ENCODE measurements at places on chromosomes 2 and 18.

GRCh38 chr2:190179754-190180312 is 117.3 kb upstream of the MSTN start:
- DNase-seq = no peak

- no peak for DNase-seq
Observed at GRCh38 chr2:58834404-58834803, 593.3 kb upstream of the FANCL start.

DNA sequence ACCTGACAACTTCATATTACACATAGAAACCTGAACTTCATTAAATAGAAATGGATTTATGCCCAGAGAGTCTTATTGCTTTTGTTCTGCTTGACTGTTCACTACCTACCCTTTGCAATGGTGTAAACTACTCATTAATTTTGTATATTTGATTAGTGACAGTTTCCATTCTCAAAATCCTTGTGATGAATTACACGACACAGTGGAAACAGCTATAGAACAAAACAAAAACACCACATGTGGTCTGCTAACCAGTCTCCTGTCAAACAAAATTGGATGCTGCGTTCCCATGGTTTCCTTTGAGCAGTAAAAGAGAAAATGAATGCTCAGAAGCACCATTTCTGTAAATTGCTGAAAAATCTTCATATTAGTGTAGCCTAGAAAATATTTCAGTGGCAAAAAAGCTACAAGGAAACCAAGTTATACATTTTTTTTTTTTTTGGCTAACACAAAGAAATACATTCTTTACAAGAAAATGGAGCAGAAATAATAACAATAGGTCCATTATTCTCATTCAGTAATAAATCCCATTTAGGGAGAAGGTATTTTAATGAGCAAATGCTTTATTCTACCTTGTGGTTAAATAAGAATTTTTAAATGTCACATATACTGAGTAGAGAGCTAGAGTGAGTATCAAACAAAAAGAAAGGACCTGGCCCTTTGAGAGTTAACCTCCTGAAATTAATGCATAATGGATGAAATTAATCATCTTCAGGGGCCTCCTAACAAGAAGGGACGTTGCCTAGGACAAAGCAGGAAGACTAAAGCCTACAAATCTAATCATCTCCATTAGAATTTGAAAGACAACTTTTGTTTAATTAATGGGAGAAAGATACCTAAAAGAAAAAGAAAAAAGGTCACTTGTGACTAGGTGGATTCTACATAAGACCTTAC is 355.1 kb upstream of the ZC3H15 start:
- no peak for DNase-seq

DNA sequence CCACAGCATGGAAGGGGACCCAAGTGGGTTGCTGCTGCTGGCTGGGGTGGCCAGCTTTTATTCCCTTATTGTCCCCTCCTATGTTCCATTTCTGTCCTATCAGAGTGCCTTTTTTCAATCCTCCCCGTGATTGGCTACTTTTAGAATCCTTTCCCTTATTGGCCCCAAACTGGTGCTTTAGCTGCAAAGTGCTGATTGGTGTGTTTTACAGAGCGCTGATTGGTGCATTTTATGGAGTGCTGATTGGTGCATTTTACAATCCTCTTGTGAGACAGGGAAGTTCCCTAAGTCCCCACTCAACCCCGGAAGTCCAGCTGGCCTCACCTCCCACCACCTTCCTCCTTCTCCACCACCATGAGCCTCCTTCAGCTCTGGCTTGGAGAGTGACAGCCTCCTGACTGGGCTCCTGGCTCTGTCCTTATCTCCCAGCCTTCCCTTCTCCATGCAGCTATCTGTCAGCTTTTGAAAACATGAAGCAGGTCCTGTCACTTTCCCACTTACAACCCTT is 20.7 kb upstream of the PLB1 start:
- DNase-seq = no peak

GRCh38 chr2:72678024-72678423 is 147.8 kb downstream of the EXOC6B start:
- DNase-seq = no peak

DNA sequence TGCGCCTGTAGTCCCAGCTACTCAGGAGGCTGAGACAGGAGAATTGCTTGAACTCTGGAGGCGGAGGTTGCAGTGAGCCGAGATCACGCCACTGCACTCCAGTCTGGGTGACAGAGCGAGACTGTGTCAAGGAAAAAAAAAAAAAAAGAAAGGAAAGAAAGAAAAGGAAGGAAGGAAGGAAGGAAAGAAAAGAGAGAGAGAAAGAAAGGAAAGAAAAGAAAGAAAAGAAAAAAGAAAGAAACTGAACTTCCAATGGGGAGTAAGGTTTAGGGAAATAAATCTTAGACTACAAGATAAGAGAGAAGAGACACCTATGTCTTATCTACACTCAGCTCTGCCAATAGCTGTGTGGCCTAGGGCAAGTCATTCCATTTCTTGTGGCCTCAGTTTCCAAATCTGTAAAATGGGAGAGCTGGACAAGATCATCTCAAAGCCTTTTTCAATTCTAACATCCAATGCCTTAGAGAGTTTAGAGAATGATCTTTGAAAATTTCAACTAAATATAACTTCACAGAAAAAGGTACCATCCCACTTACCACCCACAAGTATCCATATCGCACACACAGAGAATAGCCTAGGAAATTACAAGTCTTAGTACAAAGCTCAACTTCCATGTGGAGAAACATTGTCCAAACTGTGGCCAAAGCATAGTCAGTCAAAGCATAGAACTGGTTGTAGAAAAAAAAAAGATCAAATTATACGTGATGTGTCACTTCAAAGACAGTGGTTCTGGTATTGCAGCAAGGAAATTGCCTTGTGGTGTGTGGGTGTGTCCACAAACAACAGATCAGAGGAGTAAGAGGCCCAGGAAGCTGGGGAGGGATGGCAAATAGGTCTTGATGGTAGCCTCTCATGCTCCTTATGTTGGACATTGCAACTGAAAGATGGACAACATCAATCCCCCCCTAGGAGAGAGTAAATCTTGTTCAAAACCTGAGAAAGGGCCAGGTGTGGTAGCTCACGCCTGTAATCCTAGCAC is 42.4 kb downstream of the SLC14A2 start:
- DNase-seq = no peak

DNA sequence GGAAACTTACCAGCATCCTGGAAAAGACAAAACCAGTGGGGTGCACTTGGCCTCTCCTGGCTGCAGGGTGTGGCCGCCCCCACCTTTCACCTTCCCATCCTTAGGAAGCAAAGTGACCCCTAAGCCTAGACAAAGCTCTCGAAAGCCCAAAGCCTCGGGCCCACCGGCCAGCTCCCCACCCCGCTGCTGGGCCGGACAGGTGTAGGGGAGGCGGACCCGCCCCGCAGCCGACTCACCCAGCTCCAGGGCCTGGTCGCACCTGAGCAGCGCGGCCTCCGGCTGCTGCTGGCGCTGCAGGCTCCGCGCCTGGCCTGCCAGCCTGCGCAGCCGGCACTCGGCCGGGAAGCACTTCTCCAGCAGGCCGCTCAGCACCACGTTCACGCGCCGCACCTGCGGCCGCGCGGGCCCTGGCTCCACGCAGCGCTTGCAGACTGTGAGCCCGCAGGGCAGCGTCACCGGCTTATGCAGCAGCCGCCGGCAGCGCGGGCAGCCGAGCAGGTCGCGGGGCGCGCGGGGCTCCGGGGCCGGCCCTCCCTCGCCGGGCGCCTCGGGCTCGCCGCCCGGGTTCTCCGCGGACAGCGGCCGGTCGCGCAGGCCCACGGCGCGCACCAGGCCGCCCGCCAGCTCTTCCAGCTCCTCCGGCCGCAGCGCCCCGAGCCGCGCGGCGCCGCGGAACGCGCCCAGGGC is 979 bp downstream of the LONRF2 start:
- DNase-seq = no peak

- DNase-seq = no peak
Observed at GRCh38 chr2:190986221-190986953, 27.6 kb downstream of the STAT1 start.

- DNase-seq = no peak
Observed at GRCh38 chr2:134621939-134622705, 96.7 kb downstream of the TMEM163 start.

GRCh38 chr2:141341444-141341843 is 789.4 kb downstream of the LRP1B start:
- DNase-seq = no peak

DNA sequence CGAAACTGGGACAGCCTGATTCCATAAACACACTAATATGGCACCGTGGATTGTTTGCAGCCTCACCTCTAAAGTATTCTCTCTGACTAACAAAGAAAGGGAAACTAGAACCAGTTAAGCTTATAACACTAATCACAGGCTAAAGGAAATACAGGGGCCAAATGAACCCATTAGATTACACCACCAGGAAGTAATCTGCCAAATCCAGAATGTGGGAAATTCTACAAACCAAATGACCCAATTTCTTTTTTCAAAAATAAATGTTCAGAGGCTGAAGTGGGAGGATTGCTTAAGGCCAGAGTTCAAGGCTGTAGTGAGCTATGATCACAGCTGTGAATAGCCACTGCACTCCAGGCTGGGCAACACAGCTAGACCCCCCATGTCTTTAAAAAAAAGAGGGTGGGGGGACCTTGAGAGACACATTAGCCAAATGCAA is 1.5 kb upstream of the MPPE1 start:
- no peak for DNase-seq

GRCh38 chr2:44686561-44686960 is 254.9 kb upstream of the SIX3 start:
- no peak for DNase-seq

- DNase-seq = no peak
Observed at GRCh38 chr2:230925443-230925878, 419 bp upstream of the GPR55 start.

DNA sequence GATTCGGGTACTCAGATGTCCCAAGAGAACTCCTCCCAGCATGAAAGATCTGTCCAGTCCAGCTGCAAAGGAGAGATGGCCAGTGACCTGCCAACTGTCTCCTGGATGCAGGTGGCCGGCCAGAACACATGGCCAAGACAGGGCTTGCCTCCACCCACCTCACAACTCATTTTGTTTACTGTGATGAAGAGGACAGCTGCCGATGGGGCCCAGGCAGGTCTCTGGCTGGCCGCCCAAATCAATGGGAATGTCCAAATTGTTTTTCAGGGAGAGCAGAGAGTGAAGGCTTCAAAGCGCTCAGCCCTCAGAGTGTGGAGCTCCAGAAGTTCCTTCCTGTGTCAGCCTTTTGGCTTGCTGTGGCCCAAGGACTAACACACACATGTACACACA is 41.9 kb downstream of the FOSL2 start:
- no peak for DNase-seq

DNA sequence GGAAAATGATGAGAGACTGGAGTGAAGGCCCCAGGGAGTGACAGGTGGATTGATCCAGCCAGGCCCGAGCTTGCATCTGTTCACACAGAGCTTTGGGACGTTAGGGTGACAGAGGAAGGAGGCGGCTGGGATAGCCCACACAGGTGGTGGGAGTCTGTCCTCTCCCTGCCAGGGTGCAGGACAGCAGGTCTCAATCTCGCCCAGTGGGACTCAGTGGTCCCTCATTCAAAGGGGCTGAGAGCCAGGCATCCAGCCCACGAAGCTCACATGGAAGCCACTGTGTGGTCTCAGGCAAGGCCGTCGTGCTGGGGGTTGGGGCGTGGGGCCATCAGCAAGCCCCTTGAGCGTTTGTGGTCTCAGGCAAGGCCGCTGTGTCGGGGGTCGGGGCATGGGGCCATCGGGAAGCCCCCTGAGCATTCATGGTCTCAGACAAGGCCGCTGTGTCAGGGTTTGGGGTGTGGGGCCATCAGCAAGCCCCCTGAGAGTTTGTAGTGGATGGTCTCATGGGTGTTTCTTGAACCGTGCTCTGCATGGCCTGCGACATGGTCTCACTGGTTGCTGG is 8.3 kb downstream of the KCNG2 start:
- no peak for DNase-seq

- DNase-seq = no peak
Observed at GRCh38 chr2:121240436-121240835, 44.6 kb downstream of the TFCP2L1 start.

DNA sequence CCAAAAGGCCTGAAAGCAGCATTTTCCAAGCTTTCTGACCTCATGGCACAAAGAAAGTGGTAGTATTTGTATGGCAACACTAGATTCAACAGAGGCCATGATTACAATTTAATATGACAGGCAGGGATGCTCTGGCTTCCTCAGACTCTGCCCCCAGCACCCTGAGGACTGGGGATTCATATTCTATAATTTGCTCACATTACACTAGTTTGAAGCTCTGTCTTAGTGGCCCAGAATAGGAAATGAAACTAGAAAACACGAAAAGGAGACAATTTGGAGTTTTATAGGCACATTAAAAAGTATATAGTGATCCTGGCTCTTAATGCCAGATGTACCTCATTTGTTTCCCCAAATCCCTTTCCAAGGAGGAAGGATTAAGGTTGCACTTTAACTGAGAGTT is 173.0 kb upstream of the STK17B start:
- no peak for DNase-seq

GRCh38 chr2:215787025-215787424 is 226.3 kb downstream of the MREG start:
- no peak for DNase-seq

DNA sequence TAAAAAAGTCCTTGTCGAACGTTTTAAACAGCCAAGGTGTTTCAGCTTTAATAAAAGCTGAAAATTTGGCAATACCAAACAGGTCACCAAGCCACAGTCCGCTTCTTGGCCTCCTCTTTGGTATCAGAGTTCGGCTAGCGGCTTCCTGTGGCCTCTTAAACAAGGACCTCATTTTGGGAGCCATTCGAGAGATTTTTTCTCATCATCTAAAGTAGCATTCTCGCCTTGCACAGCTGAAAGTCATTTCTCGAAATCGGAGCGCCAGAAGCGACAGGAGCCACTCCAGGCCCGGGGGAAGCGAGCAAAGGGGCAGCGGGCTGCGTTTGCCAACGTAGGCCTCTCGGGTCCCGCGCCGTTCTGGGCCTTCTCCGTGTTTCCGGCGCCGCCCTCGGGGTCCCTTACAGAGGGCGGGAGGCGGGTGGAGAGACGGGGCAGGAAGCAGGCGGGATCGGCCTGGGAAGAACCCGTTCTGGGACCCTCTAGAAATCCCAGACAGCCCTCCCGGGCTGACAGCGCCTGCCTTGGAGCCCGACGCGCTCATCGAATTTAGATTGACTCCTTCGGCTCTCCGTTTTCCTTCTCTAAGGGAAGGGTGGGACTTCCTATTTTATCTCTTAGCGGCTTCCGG is 522 bp upstream of the ZNF407 start:
- no peak for DNase-seq

GRCh38 chr2:240893363-240893844 is 2.6 kb downstream of the MAB21L4 start:
- no peak for DNase-seq

DNA sequence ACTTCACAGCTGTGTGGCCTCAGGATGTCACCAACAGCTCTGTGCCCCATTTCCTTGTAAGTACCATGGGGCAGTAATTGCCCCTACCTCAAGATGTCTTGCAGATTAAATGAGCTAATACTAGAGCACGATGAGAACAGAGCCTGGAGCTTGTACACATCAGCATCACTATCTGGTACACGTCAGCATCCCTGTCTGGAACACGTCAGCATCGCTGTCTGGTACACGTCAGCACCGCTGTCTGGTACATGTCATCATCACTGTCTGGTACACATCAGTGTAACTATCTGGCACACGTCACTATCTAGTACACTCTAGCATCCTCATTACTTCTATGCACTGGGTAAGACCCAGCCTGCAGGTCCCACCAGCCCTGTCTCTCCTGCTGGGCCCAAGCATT is 37.2 kb downstream of the AQP12A start:
- DNase-seq = no peak

GRCh38 chr18:9835113-9835755 is 50.5 kb upstream of the TXNDC2 start:
- no peak for DNase-seq

GRCh38 chr2:39550701-39551285 is 113.7 kb upstream of the MAP4K3 start:
- DNase-seq = no peak
